ENCODE measurements at places on chromosomes 3 and 15.

- DNase-seq = no peak
Observed at GRCh38 chr15:76258460-76258859, 52.8 kb downstream of the ETFA start.

DNA sequence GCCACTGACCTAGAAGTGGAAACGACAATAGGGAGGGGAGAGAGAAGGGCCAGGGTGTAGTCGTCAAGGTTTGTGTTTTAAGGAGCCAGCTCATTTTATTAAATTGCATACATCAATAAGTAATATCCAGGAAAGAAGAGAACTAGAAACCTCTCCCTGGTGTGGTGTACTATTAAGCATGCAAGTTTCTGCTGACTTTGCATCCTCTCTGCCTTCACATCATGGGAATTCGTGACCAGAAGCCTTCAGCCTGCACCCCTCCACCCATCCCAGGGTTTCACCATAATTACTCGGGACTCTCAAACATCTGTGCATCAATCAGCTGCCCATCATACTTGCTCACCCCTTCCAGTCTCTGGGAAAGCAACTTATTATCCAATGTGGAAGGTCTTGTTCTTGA, 70.9 kb upstream of the UBE3A start:
- no peak for DNase-seq

DNA sequence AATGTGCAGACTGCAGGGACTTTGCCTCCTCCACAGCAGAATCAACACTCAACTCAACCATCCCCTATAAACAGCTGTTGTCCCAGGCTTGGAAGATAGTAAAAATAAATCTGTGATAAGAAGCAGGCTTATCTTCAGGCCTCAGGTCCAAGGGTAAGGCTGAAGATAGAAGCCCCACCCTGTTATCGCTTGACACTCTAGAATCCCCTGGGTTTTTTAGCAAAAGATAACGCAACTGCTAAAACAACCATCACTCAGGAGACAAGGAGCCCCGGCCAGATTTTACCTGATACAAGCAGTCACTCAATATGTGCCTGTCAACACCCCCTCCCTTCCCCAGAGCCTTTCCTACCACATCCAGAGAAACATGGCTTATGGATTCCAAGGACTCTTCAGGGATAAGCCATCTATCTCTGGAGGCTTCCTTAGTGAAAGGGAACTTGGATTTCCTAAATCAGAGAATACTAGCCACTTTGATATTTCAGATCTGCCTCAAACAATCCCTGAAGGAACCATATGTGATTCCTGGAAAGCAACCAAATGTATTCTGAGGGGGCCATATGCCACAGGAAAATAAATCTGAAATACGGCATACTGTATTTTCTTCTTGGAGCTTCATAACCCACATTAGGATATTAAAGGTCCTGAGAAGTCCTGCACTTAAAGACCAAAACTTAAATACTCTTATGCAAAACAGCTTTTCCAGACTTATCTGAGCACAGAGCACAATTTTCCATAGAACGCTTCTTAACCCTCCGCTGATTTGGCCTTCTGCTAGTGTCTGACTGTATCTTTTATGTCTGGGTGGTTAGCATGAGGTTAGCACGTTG, 60.4 kb downstream of the LYZL4 start:
- no peak for DNase-seq

- DNase-seq = no peak
Observed at GRCh38 chr15:75182187-75183131, 19.2 kb upstream of the C15orf39 start.

- DNase-seq = no peak
Observed at GRCh38 chr15:82751308-82751707, 41.6 kb upstream of the AP3B2 start.

DNA sequence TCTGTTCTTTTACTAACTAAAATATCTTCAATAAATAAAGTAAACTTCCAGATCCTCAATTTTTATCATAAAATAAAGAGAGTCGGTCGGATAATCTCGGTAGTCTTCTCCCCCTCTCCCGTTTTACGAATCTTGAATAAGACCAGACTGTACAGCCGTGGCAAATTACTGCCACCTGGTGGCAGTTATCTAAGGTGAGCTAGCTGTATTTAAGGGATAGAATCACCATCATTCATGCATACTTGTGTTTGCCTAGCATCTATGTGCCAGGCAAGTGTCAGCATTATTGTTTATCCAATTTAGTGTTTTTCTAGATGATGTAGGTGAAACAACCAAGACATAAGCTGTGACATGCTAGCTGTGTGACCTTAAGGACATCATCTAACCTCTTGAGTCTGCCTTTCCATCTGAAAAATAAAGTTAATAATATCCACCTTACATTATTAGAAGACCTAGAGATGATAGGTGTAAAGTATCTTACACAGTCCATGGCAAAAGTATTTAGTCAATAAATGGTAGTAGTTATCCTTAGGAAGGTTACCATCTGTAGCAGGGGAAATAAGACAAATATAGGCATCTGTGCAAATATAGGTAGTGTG, 21.3 kb downstream of the DUT start:
- no peak for DNase-seq

- DNase-seq = no peak
Observed at GRCh38 chr3:142445816-142446254, 2.0 kb downstream of the XRN1 start.

DNA sequence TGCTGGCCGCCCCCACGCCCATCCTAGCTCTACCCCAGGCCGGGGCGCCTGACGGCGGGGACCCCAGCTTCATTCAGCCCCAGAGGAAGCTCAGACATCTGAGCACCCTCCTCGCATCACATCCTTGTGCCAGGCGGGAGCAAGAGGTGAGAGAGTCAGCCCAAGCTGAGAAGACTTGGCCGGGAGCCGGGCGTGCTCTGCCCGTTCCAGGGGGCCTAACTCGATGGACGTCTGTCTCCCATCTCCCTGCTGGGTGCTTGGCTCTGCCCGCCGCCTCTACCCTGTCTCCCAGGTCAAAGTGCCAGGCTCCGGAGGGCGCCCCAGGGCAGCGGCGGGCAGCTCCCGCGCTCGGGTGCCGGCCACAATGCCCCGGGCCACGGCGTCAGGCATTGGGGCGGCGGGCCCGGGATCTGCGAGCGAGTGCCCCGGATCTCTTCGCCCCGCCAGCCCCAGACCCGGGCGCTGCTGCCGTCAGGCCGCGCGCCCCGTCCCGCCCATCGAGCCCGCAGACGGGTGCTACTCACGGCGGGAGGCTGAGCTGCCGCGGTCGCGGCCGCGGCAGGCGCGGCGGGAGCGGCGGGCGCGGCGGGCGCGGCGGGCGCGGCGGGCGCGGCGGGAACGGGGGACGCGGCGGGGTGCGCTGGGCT, 388 bp downstream of the DAPK2 start:
- DNase-seq = no peak

- DNase-seq = no peak
Observed at GRCh38 chr15:72511536-72511935, 37.4 kb downstream of the ARIH1 start.

DNA sequence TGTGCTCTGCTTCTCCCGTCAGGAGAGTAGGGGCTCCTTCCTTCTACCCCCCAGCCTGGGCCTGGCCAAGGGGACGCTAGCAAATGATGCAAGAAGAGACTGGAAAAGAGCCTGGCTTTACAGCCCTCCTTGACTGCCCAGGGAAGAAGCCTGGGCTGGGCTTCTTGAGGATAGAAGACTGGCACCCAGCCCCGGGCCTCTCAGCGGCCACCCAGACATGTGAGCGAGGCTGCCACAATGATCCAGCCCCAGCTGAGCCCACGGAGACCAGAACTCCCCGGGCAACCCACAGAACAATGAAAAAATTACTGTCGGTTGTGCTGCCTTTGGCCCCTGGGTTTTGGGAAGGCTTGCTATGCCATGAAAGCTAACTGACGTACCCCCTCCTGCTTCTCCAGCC, 100.6 kb upstream of the PRR20G start:
- no peak for DNase-seq

GRCh38 chr3:159001711-159002110, 199.9 kb downstream of the MFSD1 start:
- DNase-seq = no peak

DNA sequence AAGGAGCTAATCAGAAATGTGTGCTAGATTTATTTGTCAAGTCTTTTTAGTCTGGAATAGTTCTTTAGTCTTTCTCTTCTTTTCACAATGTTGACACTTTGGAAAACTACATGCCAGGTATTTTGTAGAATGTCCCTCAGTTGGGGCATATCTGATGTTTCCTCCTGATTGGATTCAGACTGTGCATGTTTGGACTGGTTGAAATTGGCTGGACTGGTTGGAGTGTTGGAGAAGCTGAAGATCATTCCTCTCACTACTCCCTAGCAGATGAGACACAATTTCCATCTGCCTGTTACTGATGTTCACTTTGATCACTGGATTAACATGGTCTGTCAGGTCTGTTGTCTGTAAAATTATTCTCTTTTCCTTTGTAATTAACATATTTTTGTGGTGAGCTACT, 3.7 kb downstream of the NME9 start:
- no peak for DNase-seq

Measured in right renal pelvis (tissue), 4 donors.